ENCODE measurements at places on chromosomes 2 and 18. TPM values are rescaled to one million over a fixed set of nuclear protein-coding genes. Genes with fewer than 3 reads are reported as not detected.

Gene INHBB
- 26.5 TPM for total RNA-seq

Gene IER3IP1
- 7.5 TPM for total RNA-seq

Gene UGT1A6
- not detected for total RNA-seq

Gene TUBA3D
- total RNA-seq = not detected

Gene STK17B
- total RNA-seq = 39.8 TPM

Gene COLEC12
- 21.0 TPM for total RNA-seq

Gene WDR54
- total RNA-seq = 17.1 TPM

Gene MC5R
- not detected for total RNA-seq

Gene TBR1
- not detected for total RNA-seq

Gene FRZB
- 3.0 TPM for total RNA-seq

Gene CCL20
- not detected for total RNA-seq

Gene FOXD4L1
- not detected for total RNA-seq

Gene WBP1
- total RNA-seq = 35.7 TPM

Gene ACAA2
- 63.4 TPM for total RNA-seq

Gene NPHP1
- total RNA-seq = 3.5 TPM

Gene NCKAP5
- 2.7 TPM for total RNA-seq

Gene RBM44
- 0.30 TPM for total RNA-seq

Gene NBAS
- total RNA-seq = 59.1 TPM

Gene CYB5A
- 254 TPM for total RNA-seq

Gene FAM124B
- total RNA-seq = 2.6 TPM

Gene UBXN2A
- 15.7 TPM for total RNA-seq

Gene DYNAP
- total RNA-seq = not detected

Gene CHRNG
- total RNA-seq = not detected

Gene OR6B2
- total RNA-seq = 5.7 TPM

Gene ADAM17
- total RNA-seq = 50.9 TPM

Gene CD226
- 1.1 TPM for total RNA-seq

Gene EVA1A
- total RNA-seq = not detected

Gene SFTPB
- total RNA-seq = not detected

Gene PTCD3
- total RNA-seq = 61.5 TPM

Gene CDK15
- total RNA-seq = 0.90 TPM

Gene LINC00305
- not detected for total RNA-seq

Gene BCS1L
- 45.2 TPM for total RNA-seq

Gene RUFY4
- total RNA-seq = not detected

Gene ALPG
- total RNA-seq = not detected

Gene KHK
- total RNA-seq = 10.5 TPM

Gene DTNB
- 9.4 TPM for total RNA-seq

Gene CREB1
- total RNA-seq = 28.9 TPM

Gene ITGB6
- not detected for total RNA-seq

Gene SCG2
- total RNA-seq = not detected

Gene C2orf66
- total RNA-seq = not detected

Gene ANKRD30BL
- not detected for total RNA-seq

Gene SP140
- total RNA-seq = 0.63 TPM

Gene SLC11A1
- total RNA-seq = 19.0 TPM

Gene NIFK
- total RNA-seq = 33.0 TPM

Gene QPCT
- total RNA-seq = 4.8 TPM

Gene ERICH2
- total RNA-seq = not detected

Gene ANKRD62
- total RNA-seq = not detected

Gene MALL
- 27.5 TPM for total RNA-seq

Gene GNLY
- total RNA-seq = 0.98 TPM

Gene FAM136A
- 8.2 TPM for total RNA-seq

Gene ELOA2
- not detected for total RNA-seq

Gene ASTL
- total RNA-seq = not detected

Gene RFTN2
- 45.8 TPM for total RNA-seq

Gene FAM237A
- not detected for total RNA-seq
